ENCODE measurements at places on chromosomes 1 and 21.

- DNase-seq: no peak
Measured at GRCh38 chr1:198291924-198292323, 135.1 kb downstream of the NEK7 start.

DNA sequence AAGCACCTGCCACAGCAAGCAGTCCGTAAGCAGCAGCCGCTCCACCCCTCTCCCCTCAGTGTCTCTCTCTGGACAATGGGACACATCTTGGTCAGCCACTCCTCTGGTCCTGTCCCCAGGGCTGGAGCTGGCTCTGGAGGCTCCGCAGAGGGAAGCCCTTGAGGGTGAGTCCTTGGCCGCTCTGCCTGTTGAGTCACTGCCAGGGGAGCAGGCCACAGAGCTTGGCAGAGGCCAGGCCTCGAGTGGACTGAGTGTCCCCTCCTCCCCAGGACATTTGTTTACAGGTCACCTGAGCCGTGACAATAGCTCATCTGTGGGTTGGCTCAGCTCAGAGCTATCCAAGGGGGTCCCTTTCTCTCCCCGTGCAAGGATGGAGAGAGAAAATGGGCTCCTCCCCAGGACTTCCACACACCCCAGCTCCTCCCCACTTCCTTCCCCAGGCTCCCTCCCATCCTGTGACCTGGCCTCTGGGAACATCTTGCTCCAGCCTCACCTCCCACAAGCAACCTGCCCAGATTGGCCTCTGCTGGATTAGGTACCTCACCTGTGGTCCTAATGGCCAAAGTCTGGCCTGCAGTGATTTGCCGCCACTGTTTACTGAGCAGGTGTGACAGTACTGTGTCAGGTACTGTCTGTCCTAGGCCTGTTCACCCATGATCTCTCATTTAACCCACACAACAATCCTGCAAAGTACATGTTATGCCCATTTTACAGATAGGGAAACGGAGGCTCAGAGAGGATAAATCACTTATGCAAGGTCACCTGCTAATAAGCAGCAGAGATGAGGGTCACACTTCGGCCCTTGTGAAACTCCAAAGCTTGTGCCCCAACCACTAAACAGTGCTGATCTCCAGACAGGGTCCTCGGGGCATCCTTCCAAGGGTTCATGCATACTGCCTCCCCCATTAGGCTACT is 4.8 kb downstream of the FAM131C start:
- no peak for DNase-seq

DNA sequence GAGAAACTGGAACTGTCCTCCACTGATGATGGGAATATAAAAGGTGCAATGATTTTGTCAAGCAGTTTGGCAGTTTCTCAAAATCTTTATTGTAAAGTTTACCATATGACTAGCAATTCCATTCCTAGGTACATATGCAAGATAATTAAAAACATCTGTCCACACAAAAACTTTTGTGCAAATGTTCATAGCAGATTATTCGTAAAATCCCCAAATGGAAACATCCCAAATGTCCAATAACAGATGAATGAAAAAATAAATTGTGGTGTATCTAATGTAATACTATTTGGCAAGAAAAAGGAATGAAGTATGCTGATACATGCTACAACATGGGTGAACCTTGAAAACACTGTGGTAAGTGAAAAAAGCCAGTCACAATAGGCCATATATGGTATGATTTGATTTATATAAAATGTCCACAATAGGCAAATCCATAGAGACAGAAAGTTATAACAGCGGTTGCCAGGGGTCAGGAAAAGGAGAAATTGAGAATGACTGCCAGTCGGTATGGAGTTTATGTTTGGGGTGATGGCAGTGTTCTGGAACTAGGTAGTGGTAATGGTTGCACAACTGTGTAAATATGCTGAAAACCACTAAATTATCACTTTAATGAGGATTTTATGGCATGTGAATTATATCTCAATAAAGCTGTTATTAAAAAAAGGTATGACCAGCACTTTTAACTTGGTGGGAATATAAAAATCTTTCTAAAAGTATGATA is 81.7 kb upstream of the BEND5 start:
- no peak for DNase-seq

DNA sequence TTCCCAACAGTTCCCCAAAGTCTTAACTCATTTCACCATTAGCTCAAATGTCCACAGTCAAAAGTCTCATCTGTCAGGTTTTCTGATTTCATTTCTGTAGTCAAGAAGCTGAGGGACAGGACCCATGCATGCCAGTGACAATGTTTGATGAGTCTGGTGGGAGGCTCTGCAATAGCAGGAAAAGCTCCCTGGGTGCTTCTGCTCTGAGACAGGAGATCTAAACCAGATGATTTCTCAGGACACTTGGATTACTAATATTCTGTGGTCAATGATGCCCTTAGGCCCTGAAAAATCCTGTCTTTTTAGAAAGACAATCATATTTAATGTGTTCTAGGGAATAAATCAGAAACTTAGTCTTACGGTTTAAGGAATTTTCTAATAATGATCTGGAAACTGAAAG is 56.4 kb downstream of the PCBP3 start:
- no peak for DNase-seq

- DNase-seq: no peak
Measured at GRCh38 chr1:181783208-181783607, 278.3 kb downstream of the ZNF648 start.

DNA sequence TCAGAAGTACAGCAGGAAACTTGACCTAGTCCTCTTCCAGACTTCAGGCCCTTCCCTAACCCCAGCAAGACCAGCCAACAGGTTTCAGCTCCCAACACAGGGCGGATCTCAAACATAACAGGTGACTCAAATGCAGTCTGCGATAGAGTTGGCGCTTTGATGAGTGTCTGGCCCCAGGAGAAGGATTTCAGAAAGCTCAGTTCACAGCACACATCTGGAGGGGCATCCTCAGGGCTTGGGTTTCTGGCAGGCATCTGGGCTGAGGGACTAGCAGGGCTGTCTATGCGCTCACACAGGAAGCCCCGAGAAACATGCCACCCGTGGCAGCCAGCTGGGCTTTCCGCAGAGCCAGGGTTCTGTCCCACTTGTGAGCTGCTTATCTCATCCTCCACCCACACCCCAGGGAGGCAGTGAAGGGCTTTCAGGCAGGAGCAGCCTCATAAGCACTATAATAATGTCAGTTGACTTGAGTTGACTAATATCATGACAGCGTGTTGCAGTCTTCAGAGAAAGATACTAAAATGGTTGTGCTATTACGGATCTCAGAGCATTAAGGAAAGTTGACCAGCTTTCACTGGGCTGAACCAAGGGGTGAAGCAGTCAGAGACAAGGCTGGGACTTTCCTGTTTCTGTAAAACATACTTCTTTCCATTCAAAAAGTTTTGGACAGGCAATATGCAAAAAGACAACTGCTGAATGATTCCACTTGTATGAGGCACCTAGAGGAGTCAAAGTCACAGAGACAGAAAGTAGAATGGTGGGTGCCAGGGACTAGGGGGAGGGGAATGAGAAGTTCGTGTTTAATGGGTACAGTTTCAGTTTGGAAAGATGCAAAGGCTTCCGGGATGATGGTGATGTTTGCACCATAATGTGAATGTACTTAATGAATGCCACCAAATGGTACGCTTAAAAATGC is 233.0 kb upstream of the IRF2BP2 start:
- no peak for DNase-seq

- no peak for DNase-seq
Measured at GRCh38 chr1:181129771-181130606, 41.5 kb downstream of the IER5 start.

- DNase-seq: no peak
Measured at GRCh38 chr1:85058311-85058710, 10.0 kb upstream of the MCOLN3 start.

GRCh38 chr1:192489748-192490147 is 85.8 kb upstream of the RGS1 start:
- DNase-seq: peak; percentile 75

- DNase-seq: no peak
Measured at GRCh38 chr1:5291889-5292288, 637.5 kb downstream of the AJAP1 start.

DNA sequence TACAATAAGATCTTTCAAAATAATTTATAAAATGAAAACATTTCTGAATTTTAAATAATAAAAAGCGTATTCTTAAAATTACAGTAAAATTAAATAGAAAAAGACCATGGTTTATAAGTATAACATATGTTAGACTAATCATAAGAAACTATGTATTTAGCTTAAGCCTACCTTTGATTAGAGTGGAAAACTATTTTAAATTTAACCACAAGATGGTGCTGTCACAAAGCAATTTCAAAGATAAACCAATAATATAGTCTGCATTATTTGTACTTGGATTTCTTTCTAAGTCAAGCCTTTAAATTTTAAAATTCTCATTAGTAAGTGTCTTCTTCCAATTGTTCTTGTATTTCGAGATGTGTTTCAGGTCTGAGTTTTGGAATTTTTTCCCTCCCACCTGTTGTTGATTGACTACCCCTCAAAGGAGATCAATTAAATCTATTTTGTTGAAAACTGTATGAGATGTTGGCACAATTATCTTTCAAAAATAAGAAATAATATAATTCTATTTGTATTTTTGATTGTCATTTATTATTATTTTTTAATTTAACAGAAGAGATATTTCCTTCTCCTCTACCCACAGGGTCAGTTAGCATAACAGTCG is 459.8 kb downstream of the KCNT2 start:
- DNase-seq: peak; percentile 71

GRCh38 chr1:83017276-83017675 is 981.7 kb downstream of the TTLL7 start:
- DNase-seq: no peak

- peak; percentile 69 for DNase-seq
Measured at GRCh38 chr21:32813265-32813903, 41.8 kb upstream of the PAXBP1 start.

DNA sequence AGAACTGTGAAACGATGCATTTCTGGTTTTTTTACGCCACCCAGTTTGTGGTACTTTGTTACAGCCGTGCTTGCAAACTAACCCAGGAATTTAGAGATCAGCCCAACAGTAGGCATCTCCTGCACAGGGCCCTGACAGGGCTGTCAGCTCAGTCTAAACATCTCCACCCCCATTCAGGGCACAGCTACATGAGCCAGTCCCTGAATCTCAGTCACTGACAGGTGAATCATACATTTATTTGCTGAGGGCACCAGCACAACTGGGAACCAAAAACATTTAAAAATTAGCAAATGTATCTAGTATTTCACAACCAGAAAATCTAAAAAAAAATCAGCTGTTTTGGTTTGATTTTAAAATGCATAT is 30.7 kb downstream of the PRDX6 start:
- DNase-seq: no peak

- no peak for DNase-seq
Measured at GRCh38 chr1:180923887-180924286, 11.2 kb downstream of the KIAA1614 start.

DNA sequence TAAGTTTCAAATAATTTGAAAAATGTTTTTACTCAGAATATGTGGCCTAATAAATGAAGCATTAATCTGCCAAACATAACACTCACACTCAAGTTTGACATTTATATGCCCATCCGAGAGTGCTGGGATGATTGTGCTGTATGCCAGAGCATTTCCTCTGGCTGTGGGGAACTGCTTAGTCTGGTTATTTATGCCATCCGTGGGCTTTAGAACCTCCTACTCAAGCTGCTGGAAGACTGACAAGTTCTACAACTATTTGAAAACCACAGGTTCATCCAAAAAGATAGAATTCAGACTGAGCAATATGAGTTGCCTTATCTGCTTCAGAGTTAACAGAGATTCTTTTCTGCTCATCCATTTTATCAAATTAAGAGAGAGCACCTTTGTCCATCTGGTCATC is 25.9 kb downstream of the PCNX2 start:
- DNase-seq: no peak

DNA sequence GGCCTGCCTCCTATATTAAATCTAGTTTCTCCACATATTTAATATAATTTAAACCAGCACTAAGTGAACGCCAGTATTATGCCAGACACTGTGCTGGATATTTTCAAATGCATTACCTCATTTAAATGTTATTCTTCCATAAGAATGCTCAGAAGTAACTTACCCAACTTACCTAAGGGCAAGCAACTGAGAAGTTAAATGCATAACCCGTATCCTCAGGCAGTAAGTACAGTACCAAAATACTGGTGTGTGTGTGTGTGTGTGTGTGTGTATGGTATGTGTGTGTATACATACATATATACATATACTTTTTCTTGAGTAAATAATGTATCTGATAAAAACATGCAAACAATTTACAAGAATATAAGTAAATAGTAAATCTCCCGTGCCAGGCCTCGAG is 9.0 kb upstream of the TRIM45 start:
- no peak for DNase-seq

DNA sequence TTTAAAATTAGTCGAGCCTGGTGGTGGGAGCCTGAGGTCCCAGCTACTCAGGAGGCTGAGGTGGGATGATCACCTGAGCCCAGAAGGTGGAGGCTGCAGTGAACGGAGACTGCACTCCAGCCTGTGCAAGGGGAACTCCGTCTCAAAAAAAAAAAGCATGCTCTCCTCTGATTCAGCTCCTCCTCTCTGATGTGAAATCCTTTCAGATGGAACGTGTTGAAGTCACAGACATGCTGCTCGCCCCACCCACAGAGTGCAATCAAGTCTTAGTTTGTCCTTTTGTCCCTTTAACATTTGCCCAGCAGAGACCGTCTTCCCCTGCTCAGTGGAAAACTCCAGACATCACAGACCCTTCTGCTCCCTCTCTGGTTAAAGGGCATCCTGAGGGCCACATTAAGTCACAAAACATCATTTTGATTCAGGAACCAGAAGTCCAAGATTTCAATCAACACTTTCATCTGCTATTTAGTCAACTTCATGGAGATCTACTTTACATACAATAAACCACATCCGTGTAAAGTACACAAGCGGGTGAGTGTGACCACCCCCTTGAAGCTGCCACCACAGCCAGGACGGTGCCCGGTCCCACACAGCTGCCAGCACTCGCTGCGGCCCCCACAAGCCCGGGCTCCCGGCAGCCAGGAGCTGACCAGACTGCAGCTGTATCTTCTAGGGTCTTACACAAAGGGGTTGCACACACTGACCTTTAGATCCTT is 18.9 kb upstream of the RNF223 start:
- DNase-seq: no peak

GRCh38 chr1:37764888-37765441 is at the start of gene EPHA10:
EPHA10 (minus strand) TSS chr1:37765120; CDS start chr1:37765066, 54 bp downstream.
- DNase-seq: peak; percentile 87

GRCh38 chr21:37899146-37899545 is 17.1 kb downstream of the KCNJ6 start:
- peak; percentile 13 for DNase-seq

DNA sequence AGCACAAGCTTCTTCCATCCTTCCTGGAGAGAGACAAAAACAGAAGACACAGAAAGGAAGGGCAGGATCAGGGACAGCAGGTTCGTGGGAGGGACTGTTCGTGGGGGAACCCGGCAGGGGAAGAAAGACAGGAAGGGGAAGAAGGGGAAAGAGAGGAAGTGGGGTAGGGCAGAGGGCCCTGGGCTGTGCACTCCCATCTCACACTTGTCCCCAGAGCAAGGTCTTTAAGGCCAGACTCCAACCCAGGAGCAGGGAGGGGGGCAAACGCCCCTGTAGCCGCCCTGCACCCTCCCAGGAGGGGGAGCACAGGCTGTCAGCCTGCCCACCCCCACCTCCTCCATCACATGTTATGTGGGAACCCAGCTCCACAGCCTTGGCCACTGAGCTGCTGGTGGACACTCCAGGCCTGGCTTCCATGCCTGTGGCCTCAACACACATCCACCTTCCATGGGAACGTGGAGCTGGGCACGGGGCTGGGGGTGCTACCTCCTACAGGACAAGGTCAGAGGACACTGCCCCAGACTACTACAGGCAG is 9.3 kb downstream of the SLC19A1 start:
- no peak for DNase-seq
